ENCODE measurements at places on chromosomes 3 and 15. TPM values are rescaled to one million over a fixed set of nuclear protein-coding genes. Genes with fewer than 3 reads are reported as not detected.

SNX33 gene
- total RNA-seq: 22.5 TPM

ABHD17C gene
- 4.7 TPM for total RNA-seq

KY gene
- total RNA-seq: 0.73 TPM

CALML4 gene
- total RNA-seq: 3.9 TPM

SLC12A8 gene
- total RNA-seq: 1.6 TPM

GATA2 gene
- total RNA-seq: not detected

RTP1 gene
- total RNA-seq: not detected

EFCC1 gene
- not detected for total RNA-seq

SYNPR gene
- not detected for total RNA-seq

MEX3B gene
- 2.0 TPM for total RNA-seq

FAM107A gene
- not detected for total RNA-seq

MNS1 gene
- 3.5 TPM for total RNA-seq

Measured in subcutaneous preadipocyte (primary cell).